Activated T-cell treated with anti-CD3 and anti-CD28 coated beads, Interleukin-2, amount 50 U/mL, for 48 hours (primary cell): ENCODE measurements at places on chromosomes 2 and 18.

- no peak for DNase-seq
These were observed 4.9 kb upstream of the DNAH7 start for GRCh38 chr2:196073521-196073920.

DNA sequence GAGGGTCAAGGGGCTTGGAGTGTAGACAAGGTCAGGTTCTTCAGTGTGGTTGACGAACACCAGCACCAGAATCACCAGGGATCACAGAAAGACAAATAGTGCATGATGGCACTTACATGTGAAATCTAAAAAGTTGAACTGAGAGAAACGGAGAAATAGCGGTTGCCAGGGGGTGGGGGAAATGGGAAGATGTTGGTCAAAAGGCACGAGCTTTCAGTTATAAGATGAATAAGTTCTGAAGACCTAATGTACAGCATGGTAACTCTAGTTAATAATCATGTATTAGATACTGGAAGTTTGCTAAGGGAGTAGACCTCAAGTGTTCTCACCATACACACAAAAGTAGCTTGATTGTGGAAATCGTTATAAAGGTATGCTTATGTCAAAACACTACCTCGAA, 43.7 kb upstream of the DARS1 start:
- no peak for DNase-seq

DNA sequence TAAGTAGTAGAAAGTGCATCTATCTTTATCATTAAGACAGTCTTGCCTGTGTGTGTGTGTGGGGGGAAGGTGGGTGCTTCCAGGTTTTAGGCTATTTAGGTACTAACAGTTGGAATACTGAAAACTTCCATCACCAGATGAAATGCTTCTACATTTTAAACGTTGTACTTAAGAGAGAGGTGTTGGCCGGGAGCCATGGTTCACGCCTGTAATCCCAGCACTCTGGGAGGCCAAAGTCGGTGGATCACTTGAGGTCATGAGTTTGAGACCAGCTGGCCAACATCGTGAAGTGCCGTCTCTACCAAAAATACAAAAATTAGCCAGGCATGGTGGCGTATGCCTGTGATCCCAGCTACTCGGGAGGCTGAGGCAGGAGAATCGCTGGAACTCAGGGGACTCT, 4.0 kb downstream of the NETO1 start:
- DNase-seq: no peak

DNA sequence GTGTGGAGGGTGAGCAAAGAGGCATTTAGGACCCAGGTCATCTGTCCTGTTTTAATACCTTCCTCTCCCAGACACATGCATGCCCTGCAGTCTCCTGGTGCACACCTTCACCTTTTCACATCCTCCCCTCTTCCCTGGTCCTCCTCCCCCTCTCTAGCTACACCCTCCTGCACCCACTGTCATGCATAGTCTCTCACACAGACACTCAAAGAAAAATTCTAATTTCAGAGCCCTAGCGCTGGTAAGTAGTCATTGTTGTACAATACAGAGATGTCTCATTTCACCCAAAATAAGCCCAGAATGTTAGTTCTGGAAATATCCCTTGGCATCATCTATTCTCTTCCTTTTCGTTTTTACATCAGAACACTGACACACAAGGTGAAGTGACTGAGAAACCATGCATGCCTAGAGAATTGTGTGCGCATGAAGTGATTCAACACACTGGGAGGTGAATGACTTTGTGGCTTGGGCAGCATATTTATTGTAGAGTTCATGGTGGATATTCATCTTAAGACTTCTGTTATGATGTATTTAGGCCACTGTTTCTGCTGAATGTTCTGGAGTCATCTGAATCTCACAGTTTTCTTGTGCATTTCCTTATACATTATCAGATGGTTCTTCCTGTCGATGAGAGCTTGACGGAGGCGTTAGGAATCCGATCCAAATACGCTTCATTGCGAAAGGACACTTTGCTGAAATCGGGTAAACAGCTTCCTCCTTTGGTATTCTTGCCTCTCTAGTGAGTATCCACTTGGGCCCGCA, 69.9 kb downstream of the COA5 start:
- no peak for DNase-seq

- DNase-seq: no peak
These were observed 10.2 kb downstream of the TMEM247 start for GRCh38 chr2:46489423-46490174.
